ENCODE measurements at places on chromosomes 2 and 18.
A peak's percentile ranks its signal among the peaks of the same experiment; 100 is the strongest.

DNA sequence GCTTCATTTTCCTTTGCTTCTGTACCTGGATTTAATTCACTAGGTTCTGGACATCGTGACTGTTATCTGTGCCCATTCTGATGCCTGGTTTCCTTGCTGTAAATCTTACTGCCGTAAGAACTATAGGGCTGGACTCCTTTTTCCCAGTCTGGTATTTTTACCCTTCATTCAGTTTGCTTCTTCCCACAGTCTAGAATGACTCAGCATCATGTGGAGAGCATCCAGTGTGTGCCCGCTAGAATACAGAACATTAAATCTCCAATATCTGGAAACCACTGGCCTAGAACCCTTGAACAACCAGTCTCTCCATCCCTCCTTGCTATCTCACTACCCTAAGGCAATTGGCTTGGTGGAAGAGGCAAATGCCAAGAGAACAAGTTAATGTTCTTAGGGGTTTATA is 1075.4 kb upstream of the ZEB2 start:
- DNase-seq, result no peak

GRCh38 chr2:45952591-45952990 is 301.1 kb downstream of the PRKCE start:
- no peak for DNase-seq

DNA sequence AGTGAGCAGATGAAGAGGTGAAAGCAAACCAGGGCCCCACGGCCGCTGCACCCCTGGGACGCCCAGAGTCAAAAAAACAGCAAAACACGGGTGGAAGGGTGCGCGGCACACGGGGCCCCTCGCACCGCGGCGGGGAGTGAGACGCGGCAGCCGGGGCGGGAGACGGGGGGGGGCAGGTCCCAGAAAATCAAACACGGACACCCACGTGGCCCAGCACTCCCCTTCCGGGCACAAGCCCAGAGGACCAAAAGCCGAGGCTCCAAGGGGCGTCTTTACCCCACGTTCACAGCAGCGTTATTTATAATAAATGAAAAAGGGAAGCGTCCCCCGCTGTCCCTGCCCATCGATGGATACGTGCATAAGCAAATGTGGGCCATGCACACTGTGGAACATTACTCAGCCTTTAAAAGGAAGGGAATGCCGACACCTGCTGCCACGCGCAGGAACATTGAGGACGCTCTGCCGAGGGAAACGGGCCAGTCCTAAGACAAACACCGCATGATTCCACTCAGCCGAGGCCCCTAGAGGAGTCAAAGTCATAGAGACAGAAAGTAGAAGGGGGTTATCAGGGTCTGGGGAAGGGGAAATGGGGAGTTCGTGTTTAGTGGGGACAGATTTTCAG is 677 bp upstream of the COPS9 start:
- peak; percentile 11 for DNase-seq

DNA sequence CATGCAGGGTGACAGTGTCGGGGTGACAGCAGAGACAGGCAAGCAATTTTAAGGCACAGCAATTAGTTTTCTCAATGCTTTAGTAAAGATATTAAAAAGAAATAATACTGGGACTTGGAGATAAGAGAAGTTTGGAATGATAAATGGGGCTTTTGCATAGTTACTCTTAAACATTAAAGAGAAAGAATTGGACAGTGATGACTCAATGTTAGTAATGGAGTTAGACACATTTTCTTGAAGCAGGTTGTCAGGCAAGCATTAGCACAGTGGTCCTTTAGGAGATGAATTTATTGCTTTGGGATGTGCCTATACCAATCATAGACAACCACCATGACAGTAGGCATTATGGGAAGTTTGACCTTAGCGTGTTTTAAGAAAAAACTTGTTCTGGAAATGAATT is 228.3 kb upstream of the RAB12 start:
- no peak for DNase-seq

DNA sequence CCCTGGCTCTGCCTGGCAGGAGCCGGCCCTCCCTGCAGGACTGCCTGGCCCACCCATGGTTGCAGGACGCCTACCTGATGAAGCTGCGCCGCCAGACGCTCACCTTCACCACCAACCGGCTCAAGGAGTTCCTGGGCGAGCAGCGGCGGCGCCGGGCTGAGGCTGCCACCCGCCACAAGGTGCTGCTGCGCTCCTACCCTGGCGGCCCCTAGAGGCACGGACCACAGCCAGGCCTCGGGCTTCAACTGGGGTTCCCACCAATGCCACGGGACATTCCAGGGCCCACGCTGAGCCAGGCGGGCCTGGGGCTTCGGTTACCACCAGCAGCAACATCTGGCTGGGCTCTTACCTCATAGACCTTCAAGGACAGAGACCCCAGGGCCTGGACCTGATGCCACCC is 6.1 kb upstream of the GMPPA start:
- DNase-seq, result no peak

DNA sequence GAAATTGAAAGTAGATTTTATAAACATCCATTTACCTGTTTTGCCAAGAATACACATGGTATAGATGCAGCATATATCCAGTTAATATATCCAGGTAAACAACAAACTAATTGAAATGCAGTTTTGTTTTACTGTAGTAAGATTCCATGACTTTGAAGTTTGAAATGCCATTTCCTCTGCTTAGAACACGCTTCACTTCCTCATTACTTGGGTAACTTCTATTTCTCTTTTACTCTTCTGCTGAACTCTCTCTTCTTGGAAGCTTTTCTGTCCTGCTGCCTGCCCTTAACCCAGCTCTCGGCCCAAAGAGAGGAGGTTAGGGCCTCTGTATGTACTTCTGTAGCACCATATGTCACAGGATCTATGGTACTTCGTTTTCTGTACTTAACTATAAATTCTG is 14.1 kb upstream of the IL1RL2 start:
- no peak for DNase-seq

DNA sequence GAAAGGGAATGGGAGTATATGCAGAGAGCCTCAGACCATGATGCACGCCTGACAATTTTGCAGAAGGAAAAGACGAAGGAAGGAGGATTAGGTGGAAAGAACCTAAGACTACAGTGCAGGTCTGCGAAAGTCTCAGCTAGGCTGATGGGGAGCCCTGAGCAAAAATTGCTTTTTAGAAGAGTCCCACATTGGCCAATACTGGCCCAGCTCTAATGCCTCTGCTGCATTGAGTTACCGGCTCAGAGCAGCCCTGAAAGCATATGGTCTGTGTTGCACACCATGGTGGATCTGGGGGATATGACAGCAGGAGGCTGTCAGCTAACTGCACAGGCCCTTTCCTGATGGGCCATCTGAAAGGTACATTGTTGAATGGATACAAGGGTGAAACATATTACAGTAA is 48.3 kb upstream of the CAVIN2 start:
- DNase-seq, result no peak

GRCh38 chr2:239162141-239162821 is 238.5 kb downstream of the HDAC4 start:
- no peak for DNase-seq

DNA sequence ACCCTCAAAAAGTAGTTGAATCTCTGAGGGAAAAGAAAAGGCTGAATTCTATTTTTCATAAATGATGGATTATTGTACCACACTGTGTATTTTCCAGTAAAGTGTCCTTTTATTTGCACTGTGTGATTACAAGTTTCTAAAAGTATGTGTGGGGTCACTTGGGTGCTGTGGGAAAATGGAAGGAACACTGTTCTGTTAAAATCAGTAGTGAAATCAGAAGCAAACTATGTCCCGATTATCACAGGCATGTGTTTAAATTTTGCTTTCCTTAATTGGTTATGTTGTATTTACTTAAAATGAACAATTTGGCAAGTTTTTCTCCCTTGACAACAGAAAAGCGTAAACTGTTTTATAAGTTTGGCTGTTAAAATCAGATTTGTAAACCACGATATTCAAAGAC is 353.1 kb downstream of the ARHGAP15 start:
- no peak for DNase-seq

DNA sequence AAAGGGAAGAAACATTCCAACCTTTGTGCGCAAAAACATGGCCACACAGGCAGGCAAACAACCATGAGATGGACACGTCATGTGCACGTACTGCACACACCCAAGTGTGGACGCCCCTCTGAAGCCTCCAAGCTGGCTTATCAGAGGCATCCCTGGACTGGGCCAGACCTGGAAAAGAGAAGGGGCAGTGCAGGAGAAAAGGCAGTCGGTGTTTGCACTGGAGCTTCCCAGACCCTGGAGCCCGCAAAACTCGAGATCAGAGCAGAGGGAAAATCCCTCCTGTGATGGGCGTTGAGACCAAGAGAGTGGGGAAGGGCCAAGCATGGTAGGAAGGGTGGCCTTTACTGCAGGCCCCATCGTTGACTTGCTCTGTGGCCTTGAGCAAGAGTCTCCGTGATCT is 269.5 kb downstream of the CYRIA start:
- no peak for DNase-seq

DNA sequence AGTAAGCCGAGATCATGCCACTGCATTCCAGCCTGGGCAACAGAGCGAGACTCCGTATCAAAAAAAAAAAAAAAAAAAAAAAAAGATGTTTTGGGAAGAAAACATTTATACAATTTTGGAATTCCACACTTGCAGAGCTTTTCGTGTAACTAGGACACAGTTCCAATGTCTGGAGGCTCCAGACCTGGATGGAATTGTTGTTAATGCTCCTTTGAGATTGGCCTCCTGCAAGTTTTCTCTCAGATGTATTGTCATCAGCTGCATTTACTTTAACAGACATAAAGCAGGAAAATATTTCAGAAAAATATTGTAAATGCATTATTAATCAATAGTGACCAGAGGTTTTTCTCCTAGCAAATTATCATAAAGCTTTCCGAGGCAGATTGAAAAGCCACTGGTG is 124.1 kb downstream of the RBM43 start:
- DNase-seq, result no peak

- peak; percentile 65 for DNase-seq
These were observed 2.8 kb downstream of the CNDP2 start for GRCh38 chr18:74498712-74499627.

All from stimulated activated CD8-positive, alpha-beta memory T cell treated with anti-CD3 and anti-CD28 coated beads, Interleukin-12 subunit alpha, Interleukin-12 subunit beta, amount 100 ng/mL, for 4 hours (primary cell).